ENCODE measurements at places on chromosomes 2 and 18. TPM values are rescaled to one million over a fixed set of nuclear protein-coding genes. Genes with fewer than 3 reads are reported as not detected.

SCTR gene
- not detected for total RNA-seq

GRCh38 chr2:58572731-58573130 lies 331.6 kb upstream of the FANCL start:
- DNase-seq: no peak

DNA sequence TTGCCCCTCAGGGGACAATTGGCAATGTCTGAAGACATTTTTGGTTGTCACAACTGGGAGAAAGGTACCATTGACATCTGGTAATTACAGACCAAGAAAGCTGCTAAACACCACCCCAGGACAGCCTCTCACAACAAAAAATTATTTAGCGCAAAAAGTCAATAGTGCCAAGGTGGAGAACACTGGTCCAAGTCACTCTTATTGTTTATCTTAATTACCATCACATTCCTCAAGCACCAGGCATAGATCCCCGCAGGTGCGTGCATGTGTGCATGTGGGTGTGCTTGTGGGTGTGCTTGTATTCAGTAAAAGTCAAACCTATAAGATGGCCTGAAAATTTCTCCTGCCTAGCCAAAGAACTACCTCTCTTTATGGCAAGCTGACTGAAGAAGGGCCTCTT lies 74.9 kb upstream of the WDR75 start:
- no peak for DNase-seq

- no peak for DNase-seq
These were observed 101.2 kb downstream of the MYT1L start for GRCh38 chr2:2229626-2230432.

DNA sequence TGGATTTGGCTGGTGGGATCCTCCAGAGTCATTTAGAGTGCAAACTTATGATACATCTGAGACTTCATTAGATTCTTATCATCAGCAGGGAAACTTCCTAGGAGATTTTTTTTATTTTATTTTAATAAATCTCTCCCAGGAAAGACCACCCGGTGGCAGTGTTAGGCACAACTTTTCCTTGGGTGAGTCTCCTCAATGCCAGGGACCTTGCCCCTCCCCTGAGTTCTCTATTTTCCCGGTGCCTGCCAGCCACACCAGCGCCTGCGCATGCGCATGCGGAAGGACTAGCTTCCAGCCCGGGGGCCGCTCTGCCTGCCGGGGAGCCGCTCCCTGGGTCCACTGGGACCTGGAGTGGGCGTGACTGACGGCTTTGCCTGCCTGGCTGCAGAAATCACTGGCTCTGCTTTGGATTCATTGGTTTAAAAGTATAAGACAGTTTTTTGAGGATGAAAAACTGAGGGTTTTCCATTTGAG lies 86.6 kb downstream of the TMEM182 start:
- no peak for DNase-seq

DNA sequence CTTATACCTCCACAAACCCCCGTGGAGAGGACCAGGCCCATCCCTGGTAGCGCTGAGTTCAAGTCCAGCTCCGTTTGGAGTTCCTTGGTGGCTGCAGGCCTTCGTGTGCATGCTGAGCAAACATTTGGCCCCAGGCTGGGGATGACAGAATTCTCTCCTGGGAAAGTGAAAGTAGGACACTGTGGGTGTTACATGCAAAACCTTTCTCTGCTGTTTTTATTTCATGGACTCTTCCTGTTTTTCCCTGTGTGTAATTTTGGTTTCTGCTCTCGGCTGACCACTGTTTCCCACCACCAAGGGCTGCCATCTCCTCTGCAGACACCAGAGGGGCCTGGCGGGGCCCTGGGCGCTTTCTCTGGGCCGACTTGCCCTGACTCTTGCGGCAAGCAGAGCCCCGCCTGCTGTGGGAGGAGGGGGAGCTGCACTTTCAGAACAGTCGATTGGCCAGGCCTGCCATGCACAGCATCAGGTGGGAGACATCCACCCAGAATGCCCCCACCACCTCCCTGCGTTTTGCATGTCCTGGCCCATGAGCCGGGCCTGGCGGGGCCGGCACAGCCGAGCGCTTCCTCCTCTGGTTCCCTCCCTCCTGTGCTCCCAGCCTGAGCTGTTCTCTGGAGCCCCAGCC lies 102.4 kb downstream of the CABLES1 start:
- DNase-seq: no peak

- no peak for DNase-seq
These were observed 135.1 kb upstream of the GPC1 start for GRCh38 chr2:240300261-240300821.

- no peak for DNase-seq
These were observed 227.4 kb downstream of the SS18 start for GRCh38 chr18:25862881-25863600.

- DNase-seq: no peak
These were observed 88.4 kb upstream of the NPAS2 start for GRCh38 chr2:100731535-100731981.
